ENCODE measurements at places on chromosomes 5 and 9. TPM values are rescaled to one million over a fixed set of nuclear protein-coding genes. Genes with fewer than 3 reads are reported as not detected.

The PCDHA7 gene
- 0.36 TPM for total RNA-seq

The PAEP gene
- not detected for total RNA-seq

The PCSK1 gene
- 1.8 TPM for total RNA-seq

The NTNG2 gene
- 12.0 TPM for total RNA-seq

The HRH2 gene
- total RNA-seq: 2.5 TPM

The PROB1 gene
- 0.16 TPM for total RNA-seq

The GFI1B gene
- total RNA-seq: 0.28 TPM

The TMEM215 gene
- total RNA-seq: not detected

The IFNK gene
- not detected for total RNA-seq

The CRB2 gene
- total RNA-seq: 0.14 TPM

The ARRDC1 gene
- 26.3 TPM for total RNA-seq

The C9 gene
- total RNA-seq: not detected

All from sigmoid colon (tissue), 7 donors.